ENCODE measurements at places on chromosomes 5 and 9.

GRCh38 chr5:166505067-166505466 is 1786.4 kb upstream of the WWC1 start:
- H3K27ac ChIP-seq = no peak overlapping the region
- DNase-seq = no peak
- H3K4me1 ChIP-seq = no peaks in the 10 kb centered on the region
- H3K27me3 ChIP-seq = no peaks in the 10 kb centered on the region
- H3K36me3 ChIP-seq = no peaks in the 10 kb centered on the region
- H3K4me3 ChIP-seq = no peak overlapping the region

DNA sequence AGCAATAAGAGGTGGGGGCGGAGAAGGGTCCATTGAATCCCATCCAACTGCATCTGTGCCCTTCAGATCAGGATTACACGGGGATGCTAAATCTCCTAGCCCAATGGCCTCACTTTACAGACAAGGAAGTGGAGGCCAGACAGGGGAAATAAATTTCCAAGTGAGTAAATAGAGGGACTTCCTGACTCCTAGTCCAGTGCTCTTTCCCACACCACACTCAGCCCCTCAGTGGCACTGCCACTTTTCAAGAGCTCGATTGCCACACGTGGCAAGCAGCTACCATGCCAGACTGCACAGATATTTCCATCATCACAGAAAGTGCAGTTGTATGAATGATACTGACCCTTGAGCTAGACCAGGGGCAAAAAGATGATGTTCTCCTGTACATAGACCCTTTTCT is 8.2 kb upstream of the TNIP1 start:
- no peak overlapping the region for H3K4me3 ChIP-seq
- H3K27me3 ChIP-seq = no peaks in the 10 kb centered on the region
- no peaks in the 10 kb centered on the region for H3K36me3 ChIP-seq
- DNase-seq = no peak

DNA sequence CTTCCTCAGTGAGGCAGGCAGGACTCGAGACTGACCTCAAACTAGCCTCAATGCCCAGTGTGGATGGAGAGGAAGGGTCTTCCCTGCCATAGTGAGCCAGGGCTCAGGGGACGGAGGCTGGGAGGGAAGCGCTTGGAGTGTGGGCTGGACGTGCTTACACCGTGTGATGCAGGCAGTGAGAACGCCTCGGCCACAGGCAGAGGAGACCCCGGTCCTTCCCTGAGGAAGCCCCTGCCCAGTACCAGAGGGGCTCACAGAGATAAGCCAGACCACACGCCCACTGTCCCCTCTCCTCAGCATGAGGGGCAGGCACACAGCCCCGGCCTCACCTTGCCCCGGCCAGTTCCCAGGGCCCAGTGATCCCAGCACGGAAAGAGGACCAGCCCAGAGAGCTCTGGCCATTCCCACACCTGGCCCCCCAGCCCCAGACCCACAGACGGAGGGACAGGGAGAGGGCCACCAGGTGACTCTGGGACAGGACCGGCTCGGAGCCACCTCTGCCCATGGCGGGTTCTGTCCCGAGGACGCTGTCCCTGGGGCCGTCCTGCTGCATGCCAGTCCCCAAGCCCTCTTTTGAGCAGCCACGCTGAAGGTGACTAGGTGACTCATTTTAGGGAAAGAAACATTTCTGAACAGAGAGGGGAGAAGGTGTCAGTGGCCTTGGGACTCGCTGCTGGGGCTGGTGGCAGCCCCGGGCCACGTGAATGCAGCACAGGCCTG is 6.0 kb upstream of the NSMF start:
- H3K4me1 ChIP-seq = peaks cover under 1% of the 10 kb centered on the region
- no peak overlapping the region for H3K27ac ChIP-seq
- no peaks in the 10 kb centered on the region for H3K36me3 ChIP-seq
- H3K27me3 ChIP-seq = peaks cover 10% of the 10 kb centered on the region
- DNase-seq = no peak
- no peak overlapping the region for H3K4me3 ChIP-seq

DNA sequence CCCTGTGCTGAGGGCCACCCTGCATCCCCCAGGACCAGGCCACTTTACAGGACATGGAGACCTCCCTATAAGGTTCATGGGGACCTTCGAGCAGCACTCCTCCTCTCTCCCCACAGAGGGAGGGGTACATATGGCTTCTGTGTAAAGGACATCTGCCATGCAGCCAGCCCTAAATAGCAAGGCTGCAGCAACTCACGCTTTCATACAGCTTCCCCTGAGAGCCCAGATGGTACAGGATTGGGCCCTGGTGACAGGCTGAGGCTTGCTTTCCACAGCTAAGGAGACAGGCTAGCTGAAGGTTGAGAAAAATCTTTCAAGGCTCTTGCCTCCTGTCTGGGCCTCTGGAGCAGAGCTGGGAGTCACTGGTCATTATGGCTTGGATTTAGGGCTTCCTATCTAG is 147.0 kb upstream of the ZNF366 start:
- DNase-seq = no peak
- H3K4me3 ChIP-seq = no peak overlapping the region
- no peak overlapping the region for H3K27ac ChIP-seq
- no peaks in the 10 kb centered on the region for H3K4me1 ChIP-seq
- peaks cover 3% of the 10 kb centered on the region for H3K27me3 ChIP-seq
- H3K36me3 ChIP-seq = no peaks in the 10 kb centered on the region

- peak overlapping the region; percentile 7 for H3K27ac ChIP-seq
- H3K27me3 ChIP-seq = no peaks in the 10 kb centered on the region
- H3K4me3 ChIP-seq = peak overlapping the region; percentile 53
- peaks cover 21% of the 10 kb centered on the region for H3K4me1 ChIP-seq
- no peaks in the 10 kb centered on the region for H3K36me3 ChIP-seq
These were observed 52.9 kb downstream of the C9orf50 start for GRCh38 chr9:129567842-129568559.

DNA sequence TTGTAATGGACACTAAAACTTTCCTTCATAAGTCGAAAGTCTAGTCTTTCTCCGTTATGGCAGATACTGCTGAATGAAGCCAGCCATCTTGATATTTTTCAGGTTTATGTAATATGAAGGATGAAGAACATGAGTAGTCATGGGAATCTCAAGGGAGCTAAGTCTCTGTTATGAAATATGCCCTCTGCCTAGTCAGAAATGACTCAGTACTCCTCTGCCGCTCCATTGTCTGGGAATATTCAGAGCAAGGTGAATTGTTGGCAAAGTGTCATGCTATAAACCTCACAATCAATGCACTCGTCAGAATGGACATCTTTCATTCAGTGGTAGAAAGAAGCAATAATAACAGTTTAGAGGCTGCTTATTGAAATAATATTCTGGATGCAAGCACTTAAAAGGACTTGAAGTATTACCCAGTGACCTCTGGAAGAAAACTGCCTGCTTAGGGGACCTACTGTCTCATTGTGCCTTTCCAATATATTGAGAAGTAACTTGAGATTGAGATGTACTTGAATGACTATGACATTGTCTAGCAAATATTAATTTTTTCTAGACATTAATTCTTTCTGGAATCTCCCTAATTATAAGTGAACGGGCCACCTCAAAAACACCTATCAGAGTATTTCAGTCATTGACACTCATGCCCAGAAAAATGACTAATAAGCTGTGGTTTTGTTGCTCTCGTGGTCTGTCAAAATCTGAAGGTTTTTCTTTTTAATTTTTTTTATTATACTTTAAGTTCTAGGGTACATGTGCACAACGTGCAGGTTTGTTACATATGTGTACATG is 1011.5 kb upstream of the ACO1 start:
- H3K27me3 ChIP-seq = no peaks in the 10 kb centered on the region
- H3K36me3 ChIP-seq = no peaks in the 10 kb centered on the region
- no peak for DNase-seq
- no peak overlapping the region for H3K27ac ChIP-seq

- H3K4me1 ChIP-seq = peaks cover 25% of the 10 kb centered on the region
- peaks cover 8% of the 10 kb centered on the region for H3K36me3 ChIP-seq
- no peaks in the 10 kb centered on the region for H3K27me3 ChIP-seq
- H3K4me3 ChIP-seq = peak overlapping the region; percentile 55
These were observed 1.6 kb downstream of the ANKS6 start for GRCh38 chr9:98794802-98795201.
